Aortic smooth muscle cell (primary cell): ENCODE measurements at places on chromosomes 5 and 9. TPM values are rescaled to one million over a fixed set of nuclear protein-coding genes. Genes with fewer than 3 reads are reported as not detected.

The FAM153A gene
- total RNA-seq = not detected in 2 replicates

The THG1L gene
- total RNA-seq = 20.7 and 24.0 TPM in 2 replicates

The FAM151B gene
- 8.5 and 9.8 TPM in 2 replicates for total RNA-seq

The PCSK5 gene
- 7.1 and 9.4 TPM in 2 replicates for total RNA-seq

The MEIKIN gene
- 0.06 TPM in 1 of 2 replicates, not detected in the other for total RNA-seq

The CAMK2A gene
- total RNA-seq = under 0.01 and 0.12 TPM in 2 replicates

The C9orf152 gene
- total RNA-seq = not detected in 2 replicates

The AFAP1L1 gene
- 10.1 and 16.1 TPM in 2 replicates for total RNA-seq

The CAMK4 gene
- 0.37 and 0.66 TPM in 2 replicates for total RNA-seq

The ZNF474 gene
- total RNA-seq = 0.12 and 0.13 TPM in 2 replicates
